Calu3 (cell line): ENCODE measurements at places on chromosomes 11 and 22.

- no peak for DNase-seq
Observed at GRCh38 chr22:46038516-46039430, 61.8 kb upstream of the WNT7B start.

DNA sequence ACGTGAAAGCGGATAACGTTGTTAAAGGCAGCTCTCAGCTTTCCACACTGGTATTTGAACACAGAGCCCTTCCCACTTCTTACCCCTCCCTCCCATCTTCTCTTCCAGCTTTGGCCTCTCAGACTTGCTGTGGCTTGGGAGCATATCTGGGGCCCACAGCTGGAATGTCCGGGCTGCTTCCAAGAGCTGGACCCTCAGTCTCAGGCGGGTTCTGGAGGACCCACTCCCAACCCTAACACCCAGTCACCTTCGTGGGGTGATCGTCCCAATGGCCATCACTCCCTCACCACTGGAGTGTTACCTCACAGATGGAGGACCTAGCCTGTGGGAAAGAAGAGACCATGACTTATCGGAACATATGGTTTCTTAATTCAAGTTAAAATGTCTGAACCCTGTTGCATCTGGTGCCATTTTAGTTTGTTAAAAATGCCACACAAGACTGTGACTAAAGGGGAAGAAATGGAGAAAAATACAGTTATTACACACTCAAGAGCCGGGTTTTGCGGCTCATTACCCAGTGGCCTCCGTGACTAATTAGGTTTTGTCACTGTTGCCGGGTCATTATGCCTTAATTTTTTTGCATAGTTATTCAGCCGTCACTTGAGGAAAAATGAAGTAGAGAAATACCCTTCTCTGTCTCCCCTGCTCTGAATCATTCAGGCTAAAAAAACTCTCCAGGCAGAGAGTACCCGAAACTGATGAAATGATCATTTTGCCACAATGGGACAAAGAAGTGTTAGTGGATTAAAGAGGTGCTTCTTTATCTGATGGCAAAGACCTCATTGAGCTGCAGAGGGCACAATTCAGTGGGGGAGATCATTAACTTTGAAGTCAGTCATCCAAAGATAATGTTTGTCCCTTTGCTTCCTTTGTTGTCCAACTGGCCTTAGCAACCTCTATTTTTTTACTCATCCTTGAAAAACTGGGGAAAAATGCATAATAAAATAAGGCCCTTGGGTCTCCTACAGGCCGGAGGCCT is 87.2 kb upstream of the HTATIP2 start:
- DNase-seq, result no peak

DNA sequence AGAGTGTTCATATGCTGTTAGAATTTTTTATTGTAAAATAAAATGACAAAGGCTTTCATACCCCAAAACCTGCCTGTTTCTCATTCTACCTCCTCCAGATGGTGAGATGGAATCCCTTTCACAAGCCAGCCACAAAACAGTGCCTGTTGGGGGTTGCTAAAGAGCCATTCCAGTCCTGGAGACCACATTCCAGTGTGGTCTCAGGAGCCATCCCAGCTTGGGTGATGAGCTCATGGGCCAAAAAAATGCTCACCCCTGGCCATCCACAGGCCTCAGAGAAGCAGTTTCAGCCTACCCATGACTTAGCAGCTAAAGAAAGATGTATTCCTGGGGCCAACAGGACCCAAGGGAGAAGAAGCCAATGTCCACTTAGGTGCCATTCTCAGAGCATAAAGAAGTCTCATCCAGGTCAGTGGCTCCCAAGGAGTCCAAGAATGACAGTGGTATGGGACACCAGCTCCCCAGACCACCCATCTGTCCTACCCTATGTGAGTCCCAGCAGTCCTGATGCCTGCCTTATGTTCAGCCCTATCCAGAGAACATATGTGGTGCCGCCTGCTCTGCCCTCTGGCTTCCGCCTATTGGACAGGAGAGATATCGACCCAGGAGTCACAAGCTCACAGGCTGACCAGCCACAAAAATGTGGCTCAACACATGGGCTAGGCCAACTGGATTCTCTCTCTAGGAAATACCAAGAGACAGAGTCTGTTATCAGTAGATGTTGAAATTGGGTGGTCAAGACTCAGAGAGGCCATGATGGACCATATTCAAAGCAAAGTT is 26.4 kb downstream of the C11orf91 start:
- DNase-seq, result no peak

GRCh38 chr11:63767565-63768236 is 874 bp downstream of the ZFTA start:
- peak; percentile 48 for DNase-seq

DNA sequence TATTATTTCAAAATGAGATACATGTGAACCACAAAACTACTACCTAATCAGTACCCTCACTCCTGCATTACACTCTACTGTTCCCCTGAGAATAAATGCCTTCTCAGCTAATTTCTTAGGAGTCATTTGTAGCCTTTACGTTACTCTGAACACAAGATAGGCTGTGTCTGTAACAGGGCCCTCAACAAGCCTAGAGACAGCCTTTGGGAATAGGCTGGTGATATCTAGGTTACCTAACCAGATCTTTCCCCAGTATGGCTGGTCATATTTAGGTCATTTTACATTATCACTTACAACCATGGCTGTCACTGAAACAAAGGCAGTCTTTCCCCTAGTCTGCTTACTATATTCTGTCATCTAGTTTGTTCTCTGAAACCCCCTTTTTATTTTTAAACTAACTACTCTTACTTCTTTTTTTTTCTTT is 14.2 kb downstream of the ATM start:
- no peak for DNase-seq

GRCh38 chr22:49792107-49792506 is 35.6 kb downstream of the BRD1 start:
- no peak for DNase-seq

GRCh38 chr11:99822846-99823565 is 802.3 kb downstream of the CNTN5 start:
- DNase-seq, result no peak

DNA sequence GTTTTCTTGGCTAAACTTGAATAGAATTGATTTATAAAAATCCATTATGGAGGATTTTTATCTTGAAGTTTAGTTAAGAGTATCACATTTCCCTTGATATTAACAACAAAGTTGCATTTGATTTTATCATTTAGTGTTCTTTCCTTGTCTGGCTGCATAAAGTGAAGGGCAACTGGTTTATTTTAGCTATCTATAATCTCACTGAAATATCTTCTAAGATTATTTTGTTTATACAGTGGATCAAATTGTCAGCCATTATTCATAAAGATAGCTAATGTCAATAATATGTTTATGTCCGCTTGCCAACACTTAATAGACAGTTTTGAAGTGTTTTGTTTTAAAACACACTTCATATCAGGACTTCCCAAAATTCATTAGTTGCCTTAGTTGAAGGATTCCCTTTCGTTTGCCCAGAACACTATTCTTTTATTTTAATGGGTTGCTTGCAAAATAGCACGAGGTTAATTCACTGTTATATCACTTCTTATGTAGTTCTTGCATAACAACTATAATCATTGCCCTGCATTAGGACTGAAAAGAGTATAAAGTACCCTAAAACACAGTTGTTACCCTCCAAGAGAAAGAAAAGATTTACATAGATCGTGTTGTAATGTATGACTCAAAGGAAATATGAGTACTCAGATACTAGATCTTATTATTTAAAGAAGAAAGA is 73.0 kb downstream of the MSANTD4 start:
- DNase-seq, result no peak

- DNase-seq, result peak; percentile 93
Observed at GRCh38 chr11:819943-820649, 1.4 kb downstream of the PNPLA2 start.

- no peak for DNase-seq
Observed at GRCh38 chr11:75344761-75345454, 6.6 kb downstream of the ARRB1 start.

DNA sequence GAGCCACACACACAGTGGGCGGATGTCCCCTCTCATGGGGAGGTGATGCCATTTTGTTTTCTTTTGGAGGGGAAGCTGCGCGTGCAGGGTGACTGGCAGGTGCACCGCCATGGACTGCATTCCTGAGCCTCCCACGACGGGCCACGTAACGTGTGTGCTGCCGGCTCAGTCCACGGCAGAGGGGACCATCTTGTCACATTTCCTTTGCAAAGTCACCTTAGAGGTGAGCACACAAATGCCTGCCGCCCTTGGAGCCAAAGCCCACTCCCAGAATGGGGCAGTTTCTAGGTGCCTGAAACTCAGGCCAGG is 262.5 kb downstream of the CTTN start:
- no peak for DNase-seq

DNA sequence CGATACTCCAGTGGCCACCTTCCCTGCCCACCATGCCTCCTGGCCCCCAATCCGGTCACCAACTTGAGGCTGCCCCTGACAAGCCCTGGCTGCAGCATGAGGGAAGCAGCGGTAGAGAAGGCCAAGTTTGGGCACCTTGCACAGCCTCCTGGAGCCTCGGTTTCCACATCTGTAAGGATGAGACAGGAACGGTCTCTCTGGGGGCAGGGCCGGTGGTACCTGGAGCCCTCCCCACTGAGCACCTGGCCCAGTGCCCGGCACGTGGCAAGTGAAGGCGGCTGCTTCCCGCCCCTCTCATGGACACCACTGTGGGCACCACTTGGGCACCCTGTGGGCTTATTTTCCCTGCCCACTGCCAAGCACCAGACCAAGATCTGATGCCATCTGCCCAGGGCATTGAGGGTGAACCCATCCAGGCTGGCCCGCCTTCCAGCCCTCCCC is 77.8 kb downstream of the CDKN1C start:
- DNase-seq, result no peak

DNA sequence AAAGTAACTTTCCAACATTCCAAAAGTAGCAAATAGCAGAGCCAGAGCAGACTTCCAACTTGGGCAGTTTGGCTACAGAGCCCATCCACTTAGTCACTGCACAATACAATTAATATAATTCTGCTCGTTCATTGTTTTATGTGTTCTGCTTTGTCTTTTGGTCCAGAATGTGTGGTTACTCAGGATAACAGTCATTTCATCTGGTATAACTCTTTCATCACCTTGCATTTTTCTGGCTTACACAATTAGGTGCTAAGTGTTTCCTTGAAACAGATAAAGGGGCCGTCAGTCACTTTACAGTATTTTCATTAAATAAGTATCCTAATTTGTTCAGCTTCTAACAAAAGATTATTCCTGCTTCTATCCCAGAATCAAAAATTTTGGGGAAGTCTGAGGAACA is 87.2 kb downstream of the LARGE2 start:
- no peak for DNase-seq

- DNase-seq, result no peak
Observed at GRCh38 chr22:25746012-25746373, 4.0 kb downstream of the MYO18B start.

- DNase-seq, result no peak
Observed at GRCh38 chr11:44031549-44031948, 16.2 kb upstream of the ACCSL start.

DNA sequence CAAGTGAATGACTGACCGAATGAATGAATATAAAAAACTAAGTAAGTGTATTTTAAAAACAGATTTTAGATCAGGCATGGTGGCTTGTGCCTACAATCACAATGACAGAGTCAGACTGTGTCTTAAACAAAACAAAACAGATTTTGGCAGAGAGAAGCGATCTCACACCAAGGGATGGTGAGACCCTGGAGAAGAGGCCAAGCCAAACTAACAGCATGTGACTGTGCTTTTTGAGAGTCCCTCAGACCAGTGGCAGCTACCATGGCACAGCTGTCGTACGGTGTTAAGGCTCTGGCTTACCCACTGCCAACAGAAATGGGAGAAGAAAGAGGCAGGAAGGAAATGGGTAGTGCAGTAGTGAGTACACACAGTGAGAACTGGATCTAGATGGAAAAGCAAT is 60.6 kb downstream of the SGSM3 start:
- no peak for DNase-seq

- DNase-seq, result no peak
Observed at GRCh38 chr22:33130473-33130872, 72.3 kb upstream of the SYN3 start.

DNA sequence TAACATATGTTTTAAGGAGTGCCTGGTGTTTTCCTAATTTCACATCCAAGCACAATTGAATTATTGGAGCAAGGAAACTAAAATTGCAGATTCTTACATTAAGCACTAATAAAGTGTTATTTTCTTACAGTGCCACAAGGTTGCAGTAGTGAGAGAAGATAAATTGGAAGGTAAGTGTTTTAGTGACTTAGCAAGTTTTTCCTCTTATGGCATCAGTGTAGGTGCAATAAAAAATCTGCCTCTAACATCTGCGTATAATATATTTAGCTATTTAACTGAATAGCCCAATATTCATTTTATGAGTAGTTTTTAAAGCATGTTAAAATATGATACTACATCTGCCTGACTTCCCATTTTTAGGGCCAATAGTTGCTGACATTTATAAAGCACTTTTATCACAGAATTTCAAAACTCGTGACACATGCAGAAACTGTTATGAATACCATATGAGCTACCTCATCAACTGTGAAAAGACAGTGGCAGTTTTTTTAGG is 19.0 kb downstream of the POLD3 start:
- no peak for DNase-seq

DNA sequence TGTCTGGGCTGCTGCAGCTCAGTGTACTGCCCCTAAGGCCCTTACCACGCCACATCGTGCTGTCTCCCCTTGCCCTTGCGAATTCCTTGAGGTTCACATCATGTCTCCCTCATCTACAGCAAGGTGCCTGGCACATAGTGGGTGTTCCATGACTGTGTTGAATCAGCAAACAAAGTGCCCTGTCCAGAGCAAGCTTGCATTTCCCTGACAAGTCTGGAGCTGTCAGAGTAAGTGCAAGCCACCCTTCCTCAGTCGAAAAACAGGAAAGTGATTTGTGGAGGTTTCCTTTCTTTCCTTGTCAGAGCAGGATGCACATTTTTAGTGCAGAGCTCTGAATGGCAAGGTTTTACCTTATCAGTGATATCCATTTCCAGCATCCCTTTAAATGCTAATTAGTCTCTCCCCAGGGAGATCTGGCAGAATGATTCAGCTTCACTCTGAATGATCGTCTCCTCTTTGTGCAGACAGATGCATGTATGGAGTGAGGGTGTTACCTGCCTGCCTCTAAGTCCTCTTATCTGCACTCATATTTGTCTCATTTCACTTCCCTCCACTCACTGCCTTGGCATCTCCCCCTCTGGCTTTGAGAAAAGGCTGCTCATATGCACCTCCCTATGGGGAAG is 331.2 kb downstream of the TMEM135 start:
- no peak for DNase-seq

GRCh38 chr11:70507466-70508230 is 109.3 kb downstream of the CTTN start:
- no peak for DNase-seq

GRCh38 chr22:37487571-37487970 is 1.4 kb upstream of the MFNG start:
- no peak for DNase-seq

- peak; percentile 71 for DNase-seq
Observed at GRCh38 chr11:702462-703461, 3.3 kb upstream of the EPS8L2 start.
